T-helper 2 cell treated with Interferon-gamma antibody and Interleukin-4, amounts not matched to agents 5 μg/mL and 100 μg/mL, for 36 hours (primary cell): ENCODE measurements at places on chromosomes 16 and 17.
A peak's percentile ranks its signal among the peaks of the same experiment; 100 is the strongest.

DNA sequence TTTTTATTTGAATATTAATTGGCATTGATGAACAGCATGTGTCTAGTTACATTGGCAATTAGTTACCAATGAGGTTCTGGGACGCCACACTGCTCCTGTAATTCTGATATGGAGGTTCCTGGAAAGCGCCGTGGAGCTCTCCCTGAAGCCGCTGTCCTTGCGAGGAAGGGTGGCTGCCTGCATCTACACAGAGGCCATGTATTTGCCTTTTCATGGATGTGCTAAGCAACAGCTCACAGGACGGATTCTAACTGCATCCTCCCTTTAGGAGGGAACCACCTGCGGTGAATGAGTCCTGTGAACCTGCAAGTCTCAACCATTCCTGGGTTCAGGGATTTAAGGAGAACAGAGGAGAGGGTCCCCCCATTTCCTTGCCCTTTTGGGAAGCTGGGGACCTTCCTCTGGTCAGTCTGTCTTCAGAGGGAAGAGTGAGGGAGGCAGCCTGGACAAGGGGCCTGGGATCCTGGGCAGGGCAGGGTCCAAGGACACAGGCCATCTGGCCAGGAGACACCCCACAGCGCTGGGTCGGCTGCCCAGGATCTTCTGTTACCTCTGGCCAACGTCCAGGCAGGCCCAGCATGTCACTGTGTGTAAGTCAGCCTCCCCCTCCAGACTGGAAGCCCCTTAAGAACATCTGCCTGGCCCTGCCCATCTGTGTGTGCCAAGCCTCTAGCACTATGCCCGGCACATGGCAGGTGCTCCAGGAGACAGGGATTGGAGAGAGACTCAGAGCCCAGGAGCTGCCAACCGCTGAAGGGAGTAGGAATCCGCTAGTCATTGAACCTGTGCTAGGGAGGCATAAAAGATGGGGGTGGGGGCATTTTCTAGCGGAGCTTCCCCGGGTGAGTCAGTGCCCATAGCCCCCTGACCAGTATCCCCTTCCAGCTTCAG is 314.1 kb upstream of the TNRC6C start:
- DNase-seq, result no peak

DNA sequence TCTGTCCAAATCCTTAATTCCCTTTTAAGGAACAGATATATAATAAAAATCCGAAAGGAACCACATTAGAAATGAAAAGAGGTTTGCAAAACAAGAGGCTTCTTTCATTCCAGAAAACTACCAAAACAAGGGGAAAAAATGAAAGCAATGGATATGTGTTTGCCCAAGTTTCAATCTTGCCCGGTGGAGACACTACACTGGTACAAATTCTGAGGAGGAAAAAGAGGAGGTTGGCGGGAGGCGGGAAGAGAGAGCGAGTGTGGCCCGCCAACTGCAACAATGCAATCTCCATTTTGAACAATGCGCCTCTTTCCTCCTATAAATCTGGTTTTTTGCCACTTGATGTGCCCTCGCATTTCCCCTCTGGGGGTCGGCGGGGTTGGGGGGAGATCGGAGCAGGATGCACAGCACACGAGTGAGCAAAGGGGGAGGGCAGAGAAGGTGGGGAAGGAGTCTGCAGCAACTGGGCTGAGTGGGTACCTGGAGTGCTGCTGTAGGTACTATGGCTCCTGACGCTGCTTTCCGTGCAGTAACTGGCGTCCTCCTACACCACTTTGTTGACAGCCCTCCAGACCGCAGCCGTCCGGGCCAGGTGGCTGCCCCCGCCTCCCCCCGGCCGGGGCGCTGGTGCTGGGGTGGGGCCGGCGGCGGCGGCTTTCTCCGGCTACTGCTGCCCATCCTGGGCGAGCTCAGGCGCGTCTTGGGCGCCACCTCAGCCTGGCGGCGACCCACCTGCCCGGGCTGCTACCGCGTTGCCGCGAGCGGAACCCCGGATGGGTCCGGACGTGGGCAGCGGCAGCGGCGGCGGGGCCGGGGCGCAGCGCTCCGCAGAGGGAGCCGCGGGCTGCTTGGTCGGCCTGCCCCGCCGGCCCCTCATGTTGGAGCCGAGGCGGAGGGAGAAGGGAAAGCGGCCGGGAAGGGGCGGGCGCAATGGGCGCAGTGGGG is 93.8 kb upstream of the PLEKHM1 start:
- peak; percentile 83 for DNase-seq

DNA sequence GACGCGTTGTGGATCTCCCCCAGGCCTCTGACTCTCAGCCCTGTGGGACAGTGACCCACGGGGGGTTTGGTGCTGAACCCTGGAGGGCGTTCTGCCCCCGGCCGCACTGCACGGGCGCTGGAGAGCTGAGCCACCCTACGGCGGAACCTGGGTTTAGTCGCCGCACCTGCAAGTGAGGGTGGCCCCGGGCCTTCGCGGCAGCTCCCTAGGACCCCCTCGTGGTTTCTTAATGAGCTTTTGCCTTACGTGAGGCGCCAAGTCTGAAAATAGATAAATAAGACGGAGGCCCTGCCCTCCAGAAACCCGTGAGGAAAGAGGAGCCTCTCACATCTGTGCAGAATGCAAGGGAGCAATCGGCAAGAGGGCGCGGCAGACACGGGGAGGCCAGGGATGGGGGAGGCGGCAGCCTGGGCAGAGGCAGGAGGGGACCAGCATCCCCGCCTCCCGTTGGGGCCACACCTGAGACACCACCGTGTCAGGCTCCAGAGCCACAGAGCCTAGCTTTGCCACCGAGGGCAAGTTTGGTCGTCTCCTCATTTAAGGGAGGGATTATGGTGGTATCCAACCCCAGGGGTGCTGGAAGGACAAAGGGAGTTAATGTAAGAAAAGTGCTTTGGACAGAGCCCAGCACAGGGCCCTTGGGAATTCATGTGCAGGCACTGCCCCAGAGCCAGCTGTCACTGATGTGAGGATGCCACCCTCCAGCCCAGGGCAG is 153.2 kb upstream of the CHMP6 start:
- DNase-seq, result no peak

DNA sequence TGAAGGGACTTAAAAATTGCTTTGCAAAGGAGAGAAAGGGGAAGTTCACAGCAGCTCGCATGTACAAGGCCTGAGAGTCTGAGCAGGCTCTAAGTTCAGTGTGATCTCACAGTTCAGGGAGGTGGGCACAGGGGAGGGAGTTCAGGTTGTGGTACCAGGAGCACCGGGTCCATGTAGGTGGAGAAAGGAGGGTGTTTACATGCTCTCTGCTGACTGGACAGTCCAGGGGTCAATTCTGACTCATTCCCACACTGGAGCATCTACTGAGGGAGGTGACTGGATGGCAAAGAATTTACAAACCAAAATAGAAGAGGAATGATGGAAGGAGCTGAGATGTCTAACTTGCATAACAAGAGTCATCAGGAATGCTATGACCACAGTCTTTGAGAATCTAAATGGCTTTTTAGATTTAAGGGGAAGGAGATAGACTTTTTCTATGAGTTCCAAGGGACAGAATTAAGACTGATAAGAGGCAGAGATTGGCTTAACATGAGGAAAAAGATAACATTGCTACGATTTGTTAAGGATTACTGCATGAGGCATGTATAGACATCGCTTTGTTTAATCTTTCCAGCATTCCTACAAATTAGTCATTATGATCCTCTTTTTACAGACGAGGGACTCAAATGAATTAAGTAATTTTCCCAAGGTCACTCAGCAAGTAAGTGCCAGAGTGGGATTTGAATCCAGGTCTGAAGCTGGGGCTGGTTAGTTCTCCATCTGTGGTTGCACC is 29.9 kb downstream of the MIS12 start:
- no peak for DNase-seq

DNA sequence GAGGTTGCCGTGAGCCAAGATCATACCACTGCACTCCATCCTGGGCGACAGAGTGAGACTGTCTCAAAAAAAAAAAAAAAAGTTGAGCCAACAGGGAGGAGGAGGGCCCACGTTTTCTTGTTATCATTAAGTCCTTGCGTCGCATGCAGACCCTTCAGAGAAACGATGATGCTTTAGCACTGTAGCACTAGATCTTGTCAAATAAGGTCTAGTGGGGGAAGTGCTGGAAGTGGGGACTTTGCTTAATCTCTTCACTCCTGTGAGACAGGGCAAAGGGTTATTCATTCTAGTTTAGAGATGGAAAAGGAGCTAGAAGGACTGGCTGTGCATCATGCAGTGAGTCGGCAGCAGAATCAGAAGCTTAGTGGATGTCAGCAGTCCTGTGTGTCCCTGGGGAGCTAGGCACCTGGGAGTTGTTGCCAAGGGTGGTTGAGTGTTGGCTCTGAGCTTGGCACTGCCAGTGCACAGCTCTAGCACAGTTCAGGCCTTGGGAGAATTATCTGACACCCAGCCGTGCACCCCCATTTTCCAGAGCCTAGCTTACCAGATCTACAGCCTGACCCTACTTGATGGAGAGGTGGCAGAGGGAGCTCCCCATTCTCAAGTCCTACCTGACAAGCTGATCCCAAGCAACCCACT is 33.4 kb upstream of the TBX2 start:
- DNase-seq, result no peak

DNA sequence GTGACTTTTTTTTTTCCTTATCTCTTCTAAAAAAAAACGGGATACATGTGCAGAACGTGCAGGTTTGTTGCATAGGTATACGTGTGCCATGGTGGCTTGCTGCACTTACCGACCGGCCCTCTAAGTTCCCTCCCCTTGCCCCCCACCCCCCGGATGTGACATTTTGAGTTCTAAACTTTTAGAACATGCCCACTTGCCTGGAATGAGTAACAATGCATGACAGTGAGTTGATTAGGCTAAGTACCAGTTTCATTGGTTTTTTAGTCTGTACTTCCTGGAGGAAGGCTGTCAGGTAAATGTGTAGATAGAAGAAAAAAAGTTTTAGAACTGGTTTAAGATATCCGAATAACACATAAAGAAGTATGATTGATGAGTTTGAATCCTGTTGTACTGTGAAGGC is 4.0 kb downstream of the BPTF start:
- peak; percentile 19 for DNase-seq

GRCh38 chr17:1050996-1051925 is 54.3 kb downstream of the TIMM22 start:
- no peak for DNase-seq

DNA sequence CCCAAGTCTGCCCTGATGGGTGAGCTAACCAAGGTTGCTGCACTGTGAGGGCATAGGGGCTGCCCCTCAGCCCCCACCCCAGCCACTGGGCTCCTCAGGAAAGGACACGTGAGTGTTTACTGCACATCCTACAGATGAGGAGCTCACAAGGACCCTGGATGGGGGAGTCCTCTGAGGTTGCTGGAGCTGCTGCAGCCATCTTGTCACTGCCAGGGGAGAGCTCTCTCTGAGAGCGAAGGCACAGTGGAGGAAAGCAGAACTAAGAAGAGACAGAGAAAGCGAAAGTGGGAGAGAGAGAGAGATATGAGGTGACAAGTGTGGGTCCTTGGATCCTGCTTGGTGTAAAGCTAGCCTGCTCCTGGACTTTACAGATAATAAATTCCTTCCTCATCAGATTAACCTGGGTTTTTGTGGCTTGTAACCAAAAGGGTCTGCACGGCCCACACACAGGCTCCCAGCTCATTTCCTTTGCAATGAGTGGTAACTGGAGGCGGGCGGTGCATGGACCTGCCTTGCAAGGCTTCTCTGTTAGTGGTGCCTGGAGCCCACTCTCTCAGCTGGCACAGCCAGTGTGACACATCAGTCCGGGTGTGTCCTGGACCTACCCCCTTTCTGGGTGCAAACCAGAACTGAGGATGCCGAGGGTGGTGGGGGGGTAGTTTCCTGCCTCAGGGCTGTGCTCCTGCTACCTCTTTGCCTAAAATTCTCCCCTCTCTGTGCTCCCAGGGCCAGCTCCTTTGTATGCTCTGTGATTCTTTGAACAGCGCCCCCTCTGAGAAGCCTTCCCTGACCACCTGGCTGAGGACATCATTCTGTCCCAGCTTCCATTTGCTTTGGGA is 14.2 kb downstream of the SNX20 start:
- DNase-seq, result peak; percentile 66

DNA sequence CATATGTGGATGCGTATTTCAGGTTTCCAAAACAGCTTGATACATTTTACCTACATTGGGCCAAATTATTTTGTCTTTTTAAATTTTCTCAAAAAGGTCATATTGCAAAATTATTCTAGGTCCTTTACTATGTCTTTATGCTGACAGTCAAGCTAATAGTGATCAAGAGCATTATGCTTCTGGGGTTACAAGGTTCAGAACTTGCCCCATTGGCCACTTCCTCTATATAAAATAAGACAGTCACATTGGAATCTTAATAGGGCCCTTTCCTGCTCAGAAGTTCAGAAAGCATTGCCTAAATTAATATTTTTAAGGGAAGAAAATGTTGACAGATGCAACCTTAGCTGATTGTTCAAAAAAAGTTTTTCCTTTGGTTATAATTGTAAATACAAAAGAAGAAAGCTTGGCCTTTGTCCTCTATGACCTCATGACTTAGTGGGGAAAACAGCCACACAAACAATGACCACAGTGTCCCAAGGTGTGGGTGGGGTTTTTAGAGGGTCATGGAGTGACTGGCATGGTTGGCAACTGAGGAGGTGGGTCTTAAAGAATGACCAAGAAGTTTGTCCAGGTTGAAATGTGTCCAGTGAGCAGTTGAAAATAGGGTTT is 11.8 kb upstream of the RAB11FIP4 start:
- no peak for DNase-seq

- no peak for DNase-seq
Observed at GRCh38 chr17:1726626-1727257, 2.2 kb downstream of the WDR81 start.

- DNase-seq, result no peak
Observed at GRCh38 chr17:48175692-48176470, 68.3 kb downstream of the SNX11 start.

GRCh38 chr16:53219371-53219770 is 164.6 kb downstream of the CHD9 start:
- DNase-seq, result no peak

DNA sequence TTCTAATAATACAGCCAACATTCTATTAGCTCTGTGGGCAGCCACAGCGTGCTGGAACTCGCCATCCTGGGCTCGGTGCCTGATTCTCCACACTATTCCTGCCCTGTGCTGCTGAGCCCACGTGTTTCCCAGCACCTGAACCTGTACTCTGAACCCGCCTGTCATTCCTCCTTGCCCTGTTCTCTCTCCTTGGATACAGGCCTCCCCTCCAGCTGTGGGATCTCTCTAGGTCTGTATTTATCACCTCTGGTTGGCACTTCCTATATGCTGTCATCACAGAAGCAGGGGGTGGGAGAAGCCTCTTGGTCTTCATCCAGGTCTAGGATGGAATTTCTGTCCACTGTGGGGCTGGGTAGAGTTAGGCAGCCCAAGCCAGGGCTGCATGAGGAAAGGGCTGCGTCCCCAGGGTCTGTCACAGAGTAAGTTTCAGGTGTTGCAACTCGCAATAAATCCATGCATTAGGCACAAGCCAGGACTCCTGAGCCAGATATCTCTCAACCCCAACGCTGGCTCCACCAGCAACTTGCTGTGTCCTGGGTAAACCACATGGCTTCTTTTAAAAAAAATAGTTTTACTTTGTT is 56.0 kb downstream of the ABAT start:
- DNase-seq, result no peak

GRCh38 chr17:9258115-9259015 is 237.1 kb downstream of the NTN1 start:
- DNase-seq, result no peak

DNA sequence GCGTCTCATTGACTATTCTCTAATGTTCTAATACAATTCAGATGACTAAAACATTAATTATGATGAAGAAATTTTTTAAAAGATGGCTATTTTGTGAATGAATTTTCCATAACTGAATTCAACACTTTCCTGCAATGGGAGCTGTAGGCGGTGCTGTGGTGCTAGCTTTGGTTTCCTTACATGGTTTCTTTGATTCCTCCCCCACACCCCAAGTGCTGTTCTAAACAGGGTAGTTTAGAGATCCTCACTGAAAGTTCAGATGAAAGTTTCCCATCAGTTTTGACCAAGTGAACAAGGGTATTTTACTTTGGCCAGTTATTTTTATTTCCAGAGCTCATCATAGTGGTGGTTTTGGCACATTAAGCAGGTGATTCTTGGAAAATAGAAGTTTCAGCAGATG is 26.0 kb upstream of the MRC2 start:
- DNase-seq, result no peak
